Urothelium cell line (cell line): ENCODE measurements at places on chromosomes 5 and 9.

GRCh38 chr5:7884491-7885267 lies 15.7 kb downstream of the MTRR start:
- DNase-seq: no peak

DNA sequence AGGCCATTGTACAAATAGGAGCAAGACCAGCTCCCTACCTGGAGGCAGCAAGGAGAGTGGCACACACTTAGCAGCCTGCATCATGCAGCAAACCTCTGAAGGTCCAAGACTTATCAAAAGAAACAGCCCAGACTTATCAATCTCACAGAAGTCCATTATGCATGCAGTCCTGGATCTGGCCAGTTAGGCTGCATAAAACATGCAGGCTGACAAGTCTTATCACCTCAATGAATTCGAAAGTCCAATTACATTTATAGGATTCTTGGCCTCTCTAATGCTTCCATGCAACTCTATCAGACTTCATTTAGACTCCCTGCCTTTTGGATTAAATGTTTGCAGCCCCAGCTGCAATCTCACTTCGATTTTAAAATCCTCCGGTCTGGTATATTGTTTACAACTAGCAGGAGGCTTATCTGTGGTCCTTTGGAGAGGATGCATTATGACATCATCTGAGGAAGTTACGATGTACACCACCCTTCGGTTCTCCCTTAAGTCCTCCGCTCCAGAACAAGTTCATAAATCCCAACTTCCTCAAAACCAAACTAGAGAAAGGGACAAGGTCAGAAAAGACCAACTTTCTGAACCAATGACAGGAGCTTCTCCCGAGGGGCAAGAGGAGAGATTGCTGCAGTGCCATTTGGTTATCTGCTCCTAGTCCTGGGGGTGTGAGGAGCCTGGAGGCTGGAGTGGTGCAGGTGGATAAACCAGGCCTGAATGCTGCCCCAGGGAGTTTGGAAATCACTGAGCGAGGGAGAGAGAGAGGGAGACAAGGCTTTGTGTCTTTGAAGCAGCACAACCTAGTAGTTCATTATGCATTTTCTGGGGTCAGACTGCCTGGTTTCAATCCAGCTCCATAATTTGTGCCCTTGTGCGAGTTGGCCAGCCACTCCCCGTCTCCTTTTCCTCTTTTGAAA lies 313.9 kb downstream of the TLE1 start:
- DNase-seq: no peak

DNA sequence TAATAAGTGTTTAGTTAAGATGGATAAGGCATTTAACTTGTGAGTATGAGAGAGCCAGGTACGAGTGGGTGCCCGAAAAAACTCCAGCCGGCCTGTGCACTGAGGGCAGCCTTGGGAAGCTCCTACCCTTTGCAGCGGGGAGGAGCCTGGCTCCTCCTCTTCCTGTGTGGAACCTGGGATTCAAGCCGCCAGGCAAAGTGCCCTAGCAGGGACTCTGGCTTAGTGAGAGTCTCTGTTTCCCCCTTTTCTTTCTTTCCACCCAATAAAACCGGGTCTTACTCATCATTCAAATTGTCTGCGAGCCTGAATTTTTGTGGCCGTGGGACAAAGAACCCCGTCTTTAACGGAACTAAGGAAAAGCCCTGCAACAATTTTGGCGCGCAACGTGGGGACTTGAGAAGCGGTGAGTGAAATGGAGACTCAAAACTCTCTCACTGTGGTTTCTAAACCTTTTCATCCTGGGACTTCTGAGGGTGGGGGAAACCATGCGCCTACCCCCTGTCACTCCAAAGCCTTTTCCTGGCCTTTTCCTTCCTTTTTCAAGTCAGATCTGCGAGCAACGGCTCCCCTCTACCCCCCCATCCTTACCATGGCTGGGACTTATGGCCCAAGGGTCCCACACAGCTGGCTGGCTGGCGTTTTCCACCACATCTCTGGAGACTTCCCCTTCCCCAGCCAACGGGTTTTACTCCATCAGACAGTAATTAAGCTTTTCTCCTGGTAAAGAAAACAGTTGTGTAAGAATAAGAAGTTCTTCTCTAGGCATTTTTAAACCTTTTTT lies 535.7 kb upstream of the ACO1 start:
- DNase-seq: peak; percentile 72

DNA sequence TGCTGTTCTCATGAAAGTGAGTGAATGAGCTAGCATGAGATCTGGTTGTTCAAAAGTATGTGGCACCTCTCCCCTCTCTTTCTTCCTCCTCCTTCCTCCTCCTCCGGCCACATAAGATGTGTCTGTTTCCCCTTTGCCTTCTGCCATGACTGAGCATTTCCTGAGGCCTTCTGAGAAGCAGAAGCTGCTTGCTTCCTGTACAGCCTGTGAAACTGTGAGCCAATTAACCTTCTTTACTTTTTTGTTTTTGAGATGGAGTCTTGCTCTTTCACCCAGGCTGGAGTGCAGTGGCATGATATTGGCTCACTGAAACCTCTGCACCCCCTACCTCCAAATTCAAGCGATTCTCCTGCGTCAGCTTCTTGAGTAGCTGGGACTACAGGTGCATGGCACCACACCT lies 6.1 kb downstream of the S100Z start:
- no peak for DNase-seq

DNA sequence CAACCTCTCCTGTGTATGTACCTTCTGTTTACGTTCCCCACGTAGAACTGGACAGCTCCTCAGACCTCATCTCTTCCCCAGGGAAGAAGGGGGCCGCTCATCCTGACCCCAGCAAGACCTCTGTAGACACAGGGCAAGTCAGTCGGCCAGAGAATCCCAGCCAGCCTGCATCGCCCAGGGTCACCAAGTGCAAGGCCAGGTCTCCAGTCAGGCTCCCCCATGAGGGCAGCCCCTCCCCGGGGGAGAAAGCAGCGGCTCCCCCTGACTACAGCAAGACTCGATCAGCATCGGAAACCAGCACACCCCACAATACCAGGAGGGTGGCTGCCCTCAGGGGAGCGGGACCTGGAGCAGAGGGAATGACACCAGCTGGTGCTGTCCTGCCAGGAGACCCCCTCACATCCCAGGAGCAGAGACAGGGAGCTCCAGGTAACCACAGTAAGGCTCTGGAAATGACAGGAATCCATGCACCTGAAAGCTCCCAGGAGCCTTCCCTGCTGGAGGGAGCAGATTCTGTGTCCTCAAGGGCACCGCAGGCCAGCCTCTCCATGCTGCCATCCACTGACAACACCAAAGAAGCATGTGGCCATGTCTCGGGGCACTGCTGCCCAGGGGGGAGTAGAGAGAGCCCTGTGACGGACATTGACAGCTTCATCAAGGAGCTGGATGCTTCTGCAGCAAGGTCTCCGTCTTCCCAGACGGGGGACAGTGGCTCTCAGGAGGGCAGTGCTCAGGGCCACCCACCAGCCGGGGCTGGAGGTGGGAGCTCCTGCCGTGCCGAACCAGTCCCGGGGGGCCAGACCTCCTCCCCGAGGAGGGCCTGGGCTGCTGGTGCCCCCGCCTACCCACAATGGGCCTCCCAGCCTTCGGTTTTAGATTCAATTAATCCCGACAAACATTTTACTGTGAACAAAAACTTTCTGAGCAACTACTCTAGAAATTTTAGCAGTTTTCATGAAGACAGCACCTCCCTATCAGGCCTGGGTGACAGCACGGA lies 86.7 kb downstream of the GOLPH3 start:
- DNase-seq: no peak

DNA sequence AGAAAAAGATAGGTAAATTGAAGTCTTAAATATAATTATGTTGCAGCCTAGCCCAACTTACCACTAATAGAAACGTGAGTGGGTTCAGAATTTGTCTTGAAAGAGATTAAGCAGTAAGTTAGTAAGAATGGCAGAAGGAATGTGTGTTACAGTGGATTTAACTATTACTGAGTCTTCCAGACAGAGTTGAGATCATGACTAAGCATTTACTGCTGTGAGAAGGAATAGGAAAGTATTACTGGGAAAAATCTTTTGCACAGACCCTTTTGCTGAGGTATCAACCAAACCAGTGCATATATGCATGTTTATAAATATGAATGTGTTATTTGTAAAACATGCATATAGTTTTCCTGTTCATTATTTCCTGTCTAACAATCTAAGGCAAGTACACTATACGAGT lies 112.8 kb upstream of the EFNA5 start:
- DNase-seq: no peak
